ENCODE measurements at places on chromosomes 12 and 14.

DNA sequence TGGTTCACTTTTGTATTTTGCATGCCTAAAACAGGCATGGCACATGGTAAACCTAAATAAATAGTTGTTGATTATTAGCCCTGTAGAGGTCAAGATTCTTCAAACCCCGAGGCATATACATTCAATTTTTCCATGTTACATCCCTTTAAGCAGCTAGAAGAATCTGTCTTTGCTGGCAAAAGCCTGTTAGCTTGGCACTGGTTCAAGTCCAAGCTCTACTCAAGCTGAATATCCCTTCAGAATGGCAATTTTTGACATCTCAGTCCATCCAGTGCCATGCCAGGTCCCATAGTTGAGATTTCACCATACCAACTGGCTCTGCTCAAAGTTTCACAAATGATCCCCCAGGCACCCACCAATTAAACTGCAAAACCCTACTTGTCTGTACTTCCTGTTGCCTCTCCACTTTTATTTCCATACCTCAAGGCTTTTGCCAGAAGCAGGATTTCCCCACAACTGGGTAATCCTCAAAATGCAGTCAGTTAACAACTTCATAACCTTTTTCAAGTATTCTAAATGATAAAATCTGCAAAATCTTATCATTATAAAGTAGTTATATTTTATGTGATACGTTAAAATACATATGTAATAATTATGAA, 9.0 kb upstream of the DCN start:
- DNase-seq = peak; percentile 81

- DNase-seq = no peak
Observed at GRCh38 chr12:227286-227915, 13.4 kb upstream of the SLC6A12 start.

- no peak for DNase-seq
Observed at GRCh38 chr12:570921-571794, 92.1 kb downstream of the NINJ2 start.

DNA sequence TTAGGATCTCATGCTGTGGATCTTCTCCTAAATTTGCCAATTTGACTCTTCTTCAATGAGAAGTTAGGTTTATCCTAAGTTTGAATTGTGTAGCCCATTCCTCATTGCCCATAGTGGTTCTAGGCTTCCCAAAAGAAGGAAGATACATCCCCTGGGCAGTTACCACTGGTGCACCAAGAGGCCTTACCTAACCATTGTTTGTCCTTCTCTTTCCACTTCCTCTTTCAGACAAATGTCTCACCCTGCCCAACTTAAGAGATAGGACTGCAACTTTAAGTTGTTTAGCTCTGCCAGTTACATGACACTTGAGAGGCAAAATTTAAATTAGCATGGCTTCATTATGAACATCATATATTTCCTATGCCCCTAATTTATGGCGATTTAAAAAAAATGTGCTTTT, 9.4 kb upstream of the KCNH3 start:
- no peak for DNase-seq

DNA sequence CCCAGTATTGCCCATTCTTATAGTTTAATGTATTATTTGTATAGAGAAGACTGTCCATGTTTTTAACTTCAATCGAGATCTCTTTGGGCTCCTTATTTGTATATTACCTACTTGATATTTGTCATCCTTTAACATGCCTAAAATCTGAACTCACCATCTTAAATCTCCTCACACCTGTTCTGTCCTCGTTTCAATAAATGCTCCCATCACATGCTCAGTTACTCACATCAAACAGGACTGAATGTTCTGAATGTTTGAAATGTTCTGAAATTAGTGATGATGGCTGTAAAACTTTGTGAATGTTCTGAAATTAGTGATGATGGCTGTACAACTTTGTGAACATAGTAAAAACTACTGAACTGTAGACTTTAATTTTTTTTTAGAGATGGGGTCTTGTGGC, 34.5 kb downstream of the COCH start:
- no peak for DNase-seq
